ENCODE measurements at places on chromosomes 2 and 18. TPM values are rescaled to one million over a fixed set of nuclear protein-coding genes. Genes with fewer than 3 reads are reported as not detected.
A peak's percentile ranks its signal among the peaks of the same experiment; 100 is the strongest.

The ALPI gene
- total RNA-seq, result 0.19 TPM

The GALM gene
- total RNA-seq, result 12.0 TPM

The CENPA gene
- total RNA-seq, result 25.6 TPM

GRCh38 chr2:108280466-108280865 lies 8.2 kb upstream of the SULT1C2 start:
- no peak for DNase-seq

DNA sequence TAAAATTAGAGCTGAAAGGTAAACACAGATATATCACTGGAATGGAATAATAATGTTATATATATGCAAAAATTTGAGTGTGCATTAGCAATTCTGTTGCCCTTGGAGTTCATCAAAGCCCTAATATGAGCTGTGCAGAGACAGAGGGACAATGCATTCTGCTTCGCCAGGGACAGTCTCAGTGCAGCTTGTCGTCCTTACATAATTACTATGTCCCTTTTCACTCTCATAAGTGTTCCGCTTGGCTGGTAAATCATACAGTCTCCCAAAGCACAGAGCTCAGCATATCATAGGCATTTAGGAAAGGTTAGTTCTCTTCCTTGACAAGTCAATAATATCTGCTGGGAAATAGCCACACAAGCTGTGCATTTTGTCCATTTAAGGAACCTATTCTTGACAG lies 30.7 kb downstream of the MAPK4 start:
- DNase-seq, result no peak

GRCh38 chr18:61334491-61334850 lies 1.2 kb downstream of the CDH20 start:
- DNase-seq, result no peak

DNA sequence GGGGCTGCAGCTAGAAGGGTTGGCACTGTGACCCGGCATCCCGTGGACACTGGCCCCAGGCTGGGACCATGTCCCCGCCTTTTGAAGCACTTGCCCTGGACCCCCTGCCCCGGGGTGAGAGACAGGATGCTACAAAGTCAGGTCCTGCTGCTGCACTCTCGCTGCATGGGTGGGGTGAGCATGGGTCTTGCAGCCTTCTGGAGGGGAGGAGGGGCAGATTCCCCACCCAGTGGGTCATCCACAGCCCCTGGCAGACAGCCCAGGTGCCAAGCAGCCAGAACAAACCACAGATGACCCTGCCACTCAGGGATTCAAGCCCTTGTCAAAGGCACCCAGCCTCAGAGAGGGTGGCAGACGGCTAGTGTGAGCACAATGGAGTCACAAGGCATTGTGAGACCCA lies 5.7 kb upstream of the NMUR1 start:
- no peak for DNase-seq

- DNase-seq, result no peak
These were observed 37.2 kb upstream of the CFAP36 start for GRCh38 chr2:55482186-55482884.

DNA sequence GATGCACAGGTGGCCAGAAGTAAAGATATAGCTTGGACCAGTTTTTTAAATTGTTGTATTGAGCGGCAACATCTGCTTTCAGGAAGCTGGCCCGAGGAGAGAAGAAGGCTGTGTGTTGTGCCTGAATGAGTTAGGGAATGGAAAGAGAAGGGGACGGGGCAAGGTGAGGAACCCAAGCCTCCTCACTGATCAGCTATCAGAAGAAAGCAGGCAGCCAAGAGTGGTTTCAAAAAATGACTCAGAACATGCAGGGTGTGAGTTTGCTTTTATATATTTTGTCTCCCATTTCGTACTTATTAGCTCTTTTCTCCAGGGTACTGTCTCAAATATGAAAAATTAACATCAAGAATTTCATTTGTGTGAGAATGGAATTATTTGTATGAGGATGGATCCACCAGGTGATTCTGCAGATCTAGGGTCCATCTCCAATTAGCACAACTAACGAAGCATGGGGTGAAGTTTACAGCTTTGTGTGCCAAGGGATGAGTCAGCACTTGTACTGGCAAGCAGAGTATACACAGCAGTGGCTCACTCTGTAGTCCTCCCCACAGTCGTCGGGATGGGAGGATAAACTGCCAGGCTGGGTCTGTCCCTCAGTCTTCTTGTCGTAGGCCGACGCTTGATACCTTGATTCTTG lies 175.7 kb downstream of the PIEZO2 start:
- DNase-seq, result no peak

DNA sequence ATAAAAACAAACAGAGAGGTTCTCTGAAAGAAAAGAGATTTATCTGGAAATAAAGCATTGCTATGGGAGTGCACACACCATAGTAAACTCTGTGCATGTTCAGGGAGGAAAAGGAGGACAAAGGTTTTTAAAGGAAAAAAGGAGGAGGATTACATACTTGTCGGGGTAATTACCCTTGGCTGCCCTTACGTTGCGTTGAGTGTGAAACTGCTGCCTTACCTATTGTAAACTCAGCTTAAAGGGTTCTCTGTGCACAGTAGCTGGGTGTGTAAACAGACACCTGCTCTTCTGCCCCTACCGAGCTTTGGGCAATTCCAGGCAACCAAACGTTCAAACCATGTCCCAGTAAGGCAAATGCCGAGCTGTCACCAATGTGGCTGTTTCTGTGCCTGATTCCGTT lies 29.6 kb upstream of the PXDN start:
- DNase-seq, result no peak

DNA sequence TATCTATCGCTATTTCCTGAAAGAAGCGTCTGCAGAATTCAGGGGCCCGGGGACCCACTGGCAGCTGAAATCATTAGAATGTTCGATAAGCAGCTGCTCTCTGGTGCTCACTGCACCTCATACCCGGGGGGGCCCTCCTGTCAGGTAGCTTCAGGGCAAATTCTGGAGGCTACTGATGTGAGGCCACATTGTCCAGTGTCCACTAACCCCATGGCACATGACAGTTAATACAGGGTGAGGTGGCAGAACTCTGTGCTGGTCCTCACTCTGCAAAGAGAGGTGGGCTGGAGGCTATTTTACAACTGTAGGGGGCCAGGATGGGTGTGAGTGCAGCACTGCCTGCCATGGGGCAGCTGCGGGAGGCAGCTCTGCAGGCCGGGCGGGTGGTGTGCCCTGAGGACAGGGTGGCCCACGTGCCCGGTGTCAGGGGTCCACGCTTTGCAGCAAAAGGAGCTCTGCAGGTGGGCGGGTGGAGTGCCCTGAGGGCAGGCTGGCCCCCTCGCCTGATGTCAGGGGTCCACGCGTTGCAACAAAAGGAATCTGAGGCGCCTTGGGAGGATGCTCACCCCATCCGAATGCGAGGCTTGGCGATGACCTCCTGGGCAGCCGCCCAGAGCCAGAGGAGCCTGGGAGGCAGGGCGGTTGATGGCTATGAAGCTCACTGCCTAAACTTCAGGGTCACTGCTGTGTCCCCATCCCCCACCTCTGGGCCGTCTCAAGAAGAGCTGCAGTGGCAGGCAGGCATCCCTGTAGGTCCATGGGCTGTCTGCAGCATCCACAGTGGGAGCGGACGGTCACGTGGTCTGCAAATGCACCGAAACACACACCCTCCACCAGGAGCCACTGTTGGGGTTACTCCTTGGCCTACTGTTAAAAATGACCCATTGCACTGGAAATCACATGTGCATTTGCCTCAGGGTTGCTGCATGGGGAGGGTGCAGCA lies 207.0 kb upstream of the SALL3 start:
- no peak for DNase-seq

- DNase-seq, result no peak
These were observed 14.7 kb upstream of the ITGB6 start for GRCh38 chr2:160214461-160215445.

- DNase-seq, result peak; percentile 33
These were observed 883 bp downstream of the SMCHD1 start for GRCh38 chr18:2656237-2656980.
